Substantia nigra (tissue), 51 donors: ENCODE measurements at places on chromosomes 5 and 9.

DNA sequence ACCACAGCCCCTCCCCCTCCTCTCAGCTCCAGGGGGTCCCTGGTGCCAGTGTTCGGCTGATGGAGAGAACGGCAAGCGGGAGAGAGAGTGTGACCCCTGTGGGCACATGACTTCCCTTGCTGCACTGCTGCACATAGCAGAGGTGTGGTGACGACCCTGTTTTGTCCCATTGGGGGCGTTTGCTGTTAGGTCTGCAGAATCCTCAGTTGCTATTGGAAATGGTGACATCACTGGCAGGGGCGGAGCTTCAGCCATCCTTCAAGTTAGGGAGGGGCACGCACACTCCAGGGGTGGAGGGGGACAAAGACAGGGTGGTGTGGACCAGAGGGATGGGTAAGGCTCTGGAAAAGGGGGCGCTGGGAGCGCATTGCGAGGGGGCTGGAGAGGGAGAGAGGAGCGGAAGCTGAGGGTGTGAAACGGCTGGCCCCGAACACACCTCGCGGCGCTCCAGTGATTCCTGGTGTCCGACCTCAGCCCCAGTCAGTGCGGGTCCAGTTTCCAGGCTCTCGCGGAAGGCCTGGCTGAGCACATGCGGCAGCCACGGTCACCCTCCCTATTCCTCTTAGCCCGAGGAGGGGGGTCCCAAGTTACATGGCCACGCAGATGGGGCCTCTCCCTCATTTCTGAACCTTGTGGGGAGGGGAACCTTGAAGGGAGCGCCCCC lies 764 bp upstream of the GRIN1 start:
- DNase-seq = no peak

DNA sequence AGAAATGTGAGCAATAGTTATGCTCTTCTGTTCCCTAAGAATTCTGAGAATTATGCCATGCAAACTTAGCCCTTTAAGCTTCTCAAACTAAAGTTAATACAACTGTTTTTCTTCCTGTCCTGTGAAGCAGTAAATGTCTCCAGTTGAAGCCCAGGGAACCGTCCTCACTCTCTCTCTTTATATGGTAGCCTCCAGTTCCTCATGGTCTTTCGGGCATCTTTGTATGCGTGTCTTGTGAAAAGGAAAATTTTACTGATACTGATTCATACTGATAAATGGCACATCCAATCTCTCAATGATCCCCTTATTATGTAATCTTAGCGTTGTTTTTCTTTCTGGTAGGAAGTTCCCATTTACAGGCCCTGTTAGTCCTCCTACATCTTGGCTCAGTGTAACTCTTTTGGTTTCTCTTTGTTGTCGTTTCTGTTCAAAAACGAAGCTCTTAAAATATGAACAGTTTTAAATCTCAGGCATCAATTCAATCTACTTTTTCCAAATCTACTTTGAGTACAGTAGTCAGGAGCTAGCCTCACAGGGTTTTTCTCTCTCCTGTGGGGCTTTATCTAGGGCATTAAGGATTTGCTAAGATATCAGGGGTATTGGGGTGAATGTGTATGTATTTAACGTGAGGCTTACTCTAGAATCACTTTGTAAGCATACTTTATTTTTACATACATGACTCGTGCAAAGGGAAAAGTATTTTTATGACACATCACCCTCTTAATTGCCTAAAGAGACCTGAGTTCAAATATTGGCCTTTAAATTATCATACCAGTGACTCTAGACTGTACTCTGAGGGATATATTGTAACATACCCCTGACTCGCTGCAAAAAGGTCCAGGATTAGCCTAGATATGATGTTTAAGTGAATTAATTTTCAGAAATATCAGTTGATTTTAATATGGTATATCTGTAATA lies 258.0 kb downstream of the NR3C1 start:
- no peak for DNase-seq

DNA sequence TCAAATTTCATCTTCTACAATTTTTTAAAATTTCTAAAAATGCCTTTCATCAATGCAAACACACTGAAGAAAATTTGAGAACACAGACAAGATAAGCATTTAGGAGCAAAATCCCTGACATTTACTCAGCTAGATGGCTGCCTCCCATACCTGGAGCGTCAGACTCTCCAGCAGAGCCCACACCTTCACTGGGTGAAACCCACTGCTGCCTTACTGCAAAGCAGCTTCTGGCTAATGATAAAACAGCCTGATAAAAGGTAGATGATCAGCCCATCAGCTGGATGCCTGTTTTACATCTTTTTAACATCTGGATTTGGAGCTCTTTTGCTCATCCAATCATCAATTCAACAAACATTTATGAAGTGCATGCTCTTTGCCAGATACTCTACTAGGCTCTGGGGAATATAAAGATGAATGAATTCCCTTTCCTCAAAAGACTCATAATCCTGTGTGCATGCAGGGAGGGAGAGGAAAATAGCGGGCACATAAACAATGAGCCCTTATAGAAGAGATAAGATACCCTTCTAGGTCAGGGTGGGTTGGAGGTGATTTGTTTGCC lies 271.2 kb downstream of the SAXO1 start:
- DNase-seq = no peak

- DNase-seq = no peak
Measured at GRCh38 chr5:23490993-23491392, 16.4 kb upstream of the PRDM9 start.

GRCh38 chr9:136578915-136579649 lies 33.2 kb upstream of the NOTCH1 start:
- DNase-seq = no peak

DNA sequence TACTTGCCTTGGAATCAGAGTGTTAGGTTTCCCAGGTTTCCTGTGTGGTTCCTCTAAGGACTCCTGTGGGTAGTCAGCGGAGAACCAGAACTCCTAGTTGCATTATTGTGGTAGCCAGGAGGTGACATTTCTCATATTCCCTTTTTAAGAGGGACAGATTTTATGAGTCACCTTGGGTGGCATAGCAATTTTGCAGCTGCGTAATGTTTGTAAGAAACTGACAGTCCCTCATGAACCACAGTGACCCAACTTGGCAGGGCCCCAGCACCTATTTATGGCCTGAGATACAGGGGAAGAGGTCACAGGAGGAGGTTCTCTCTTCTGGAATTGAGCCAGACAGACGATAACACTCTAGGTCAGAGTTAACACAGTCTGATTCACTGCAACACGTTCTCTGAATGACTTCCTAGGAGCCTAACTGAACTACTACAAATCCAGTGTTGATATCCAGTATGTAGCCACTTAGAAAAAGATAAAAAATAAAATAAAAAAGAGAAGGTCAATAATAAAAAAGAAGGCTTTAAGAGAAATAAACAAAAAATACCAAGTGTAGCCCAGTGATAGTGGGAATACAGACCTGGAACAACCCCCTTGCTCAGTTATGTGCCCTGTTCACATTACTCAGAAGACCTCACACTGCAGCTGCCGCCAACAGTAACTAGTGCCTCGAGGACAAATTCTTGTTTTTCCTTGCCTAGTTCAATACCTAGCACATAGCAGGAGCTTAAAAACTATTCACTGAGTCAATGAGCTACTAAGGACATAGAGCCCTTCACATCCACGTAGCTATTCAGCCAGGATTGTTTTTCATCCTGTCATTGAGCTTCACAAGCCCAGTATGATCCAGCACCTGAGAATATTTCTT lies 50.7 kb upstream of the VLDLR start:
- DNase-seq = no peak

GRCh38 chr5:38543074-38543473 lies 13.4 kb downstream of the LIFR start:
- DNase-seq = no peak

DNA sequence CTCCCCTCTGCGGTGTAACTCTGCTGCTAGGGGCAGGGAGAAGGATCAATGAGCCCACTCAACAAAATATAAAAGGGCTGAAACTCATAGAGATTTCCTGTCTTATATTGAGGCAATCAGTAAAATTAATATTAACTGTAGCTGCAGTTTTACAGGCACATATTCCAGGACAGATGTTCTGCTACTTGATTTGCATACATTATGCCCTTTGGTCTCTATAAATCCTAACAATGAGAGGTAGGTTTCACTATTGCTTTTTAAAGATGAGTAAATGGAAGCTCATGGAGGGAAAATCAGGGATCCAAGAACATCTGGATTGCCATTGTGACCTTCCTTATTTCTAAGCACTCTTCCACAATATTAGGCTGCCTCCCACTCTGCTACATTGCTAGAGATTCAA lies 23.5 kb upstream of the TRIM32 start:
- no peak for DNase-seq

- DNase-seq = no peak
Measured at GRCh38 chr5:88298425-88298824, 29.8 kb upstream of the TMEM161B start.

DNA sequence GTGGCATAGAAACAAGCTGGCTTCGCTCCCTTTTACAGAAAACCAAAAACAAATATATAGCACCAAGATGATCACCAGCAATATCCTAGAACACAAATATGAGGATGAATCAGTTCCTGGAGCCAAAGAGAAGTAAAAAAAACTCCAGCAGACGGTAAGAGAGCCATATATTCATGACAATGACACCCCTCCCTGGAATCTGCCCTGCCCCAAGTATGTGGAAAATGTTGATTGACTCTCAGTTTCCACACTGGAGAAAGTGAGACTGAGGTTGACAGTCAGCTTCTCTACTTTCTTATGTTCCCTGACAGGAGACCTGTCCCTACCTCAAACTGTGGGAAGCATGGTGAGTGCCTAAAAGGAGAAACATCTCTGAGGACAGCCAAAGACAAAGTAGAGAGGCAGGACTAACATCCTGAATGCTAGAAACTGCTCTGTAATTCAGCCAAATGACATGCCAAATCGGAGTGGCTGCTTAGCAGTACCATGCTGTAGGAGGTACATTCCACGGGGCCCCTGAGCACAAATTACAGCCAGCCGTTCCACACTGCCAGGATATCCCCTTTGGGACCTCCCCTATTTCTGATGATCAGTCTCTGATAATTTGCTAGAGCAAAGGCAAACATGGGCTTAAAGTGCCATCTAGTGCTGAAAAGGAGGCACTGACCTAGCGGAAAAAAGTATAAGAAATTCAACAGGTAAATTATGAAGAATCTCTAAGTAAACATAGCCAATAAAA lies 424.0 kb upstream of the RGMB start:
- no peak for DNase-seq

DNA sequence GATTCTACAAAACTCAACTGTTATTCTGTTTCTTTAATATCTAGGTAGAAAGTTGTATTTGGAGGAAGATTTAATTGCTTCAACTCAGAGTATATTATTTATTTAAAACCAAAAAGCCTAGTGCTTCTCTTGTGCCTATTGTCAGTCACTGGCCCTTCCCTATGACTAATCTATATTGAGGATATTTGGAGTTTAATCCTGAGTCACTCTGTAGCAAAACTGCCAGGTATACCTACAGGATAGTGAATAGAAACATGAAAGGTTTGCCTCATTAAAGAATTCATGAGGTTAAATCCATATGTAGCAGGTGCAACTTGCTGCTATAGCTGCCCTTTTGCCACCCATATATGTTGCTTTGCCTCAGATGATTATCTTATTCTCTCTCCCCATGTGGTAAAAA lies 15.1 kb downstream of the PLK2 start:
- DNase-seq = no peak

- DNase-seq = no peak
Measured at GRCh38 chr5:178777520-178777919, 47.1 kb upstream of the ZNF354A start.

GRCh38 chr5:6755941-6756340 lies 42.7 kb downstream of the TENT4A start:
- DNase-seq = no peak

GRCh38 chr9:137784046-137784445 lies 93.5 kb upstream of the CACNA1B start:
- DNase-seq = no peak

GRCh38 chr9:132590318-132591182 lies 8.1 kb downstream of the BARHL1 start:
- DNase-seq = no peak
